ENCODE measurements at places on chromosomes 13 and 19.

- DNase-seq: no peak
These were observed 3.6 kb upstream of the CACNG8 start for GRCh38 chr19:53958823-53959757.

- DNase-seq: no peak
These were observed 209.4 kb downstream of the ITGBL1 start for GRCh38 chr13:101661839-101662238.

DNA sequence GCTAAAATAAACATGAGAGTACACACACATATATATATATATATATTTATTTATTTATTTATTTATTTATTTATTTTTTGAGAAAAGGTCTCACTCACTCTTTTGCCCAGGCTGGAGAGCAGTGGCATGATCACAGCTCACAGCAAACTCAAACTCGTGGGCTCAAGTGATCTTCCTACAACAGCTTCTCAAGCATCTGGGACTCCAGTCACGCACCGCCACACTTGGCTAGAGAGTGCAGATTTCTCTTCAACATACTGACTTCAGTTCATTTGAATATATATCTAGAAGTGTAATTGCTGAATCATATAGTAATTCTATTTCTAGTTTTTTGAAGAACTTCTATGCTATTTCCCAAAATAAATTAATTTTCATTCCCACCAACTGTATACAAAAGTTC lies 1711.8 kb downstream of the SLITRK5 start:
- DNase-seq: no peak

DNA sequence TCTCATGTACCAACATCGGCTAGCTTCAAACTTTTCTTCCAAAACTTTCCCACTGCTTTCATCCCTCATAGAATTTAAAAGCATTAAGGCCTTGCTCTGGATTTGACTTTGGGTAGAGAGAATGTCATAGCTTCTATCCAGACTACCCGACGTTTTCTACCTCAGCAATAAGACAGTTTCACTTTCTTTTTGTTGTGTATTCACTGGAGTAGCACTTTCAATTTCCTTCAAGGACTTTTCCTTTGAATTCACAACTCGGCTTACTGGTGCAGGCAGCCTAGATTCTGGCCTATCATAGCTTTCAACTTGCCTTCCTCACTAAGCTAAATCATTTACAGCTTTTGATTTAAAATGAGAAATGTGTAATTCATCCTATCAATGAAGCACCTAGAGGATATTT lies 420.4 kb upstream of the GPC6 start:
- DNase-seq: no peak

- DNase-seq: no peak
These were observed 12.9 kb downstream of the ZNF507 start for GRCh38 chr19:32358321-32358720.

DNA sequence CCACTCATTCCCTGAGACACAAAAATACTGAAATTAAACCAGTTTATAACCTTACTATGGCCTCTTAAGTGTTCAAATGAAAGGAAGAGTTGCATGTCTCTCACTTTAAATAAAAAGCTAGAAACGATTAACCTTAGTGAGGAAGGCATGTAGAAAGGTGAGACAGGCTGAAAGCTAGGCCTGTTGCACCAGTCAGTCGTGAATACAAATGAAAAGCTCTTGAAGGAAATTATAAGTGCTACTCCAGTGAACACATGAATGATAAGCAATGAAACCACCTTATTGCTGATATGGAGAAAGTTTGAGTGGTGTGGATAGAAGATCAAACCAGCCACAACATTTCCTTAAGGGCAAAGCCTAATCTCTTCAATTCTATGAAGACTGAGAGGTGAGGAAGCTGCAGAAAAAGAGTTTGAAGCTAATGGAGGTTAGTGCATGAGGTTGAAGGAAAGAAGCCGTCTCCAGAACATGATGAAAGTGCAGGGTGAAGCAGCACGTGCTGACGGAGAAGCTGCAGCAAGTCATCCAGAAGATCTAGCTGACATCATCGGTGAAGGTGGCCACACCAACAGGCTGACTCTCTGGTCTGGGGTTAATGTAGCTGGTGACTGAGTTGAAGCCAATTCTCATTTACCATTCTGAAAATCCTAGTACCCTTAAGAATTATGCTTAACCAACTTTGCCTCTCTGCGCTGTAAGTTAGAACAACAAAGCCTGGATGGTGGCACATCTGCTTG lies 94.5 kb upstream of the TEX29 start:
- no peak for DNase-seq

DNA sequence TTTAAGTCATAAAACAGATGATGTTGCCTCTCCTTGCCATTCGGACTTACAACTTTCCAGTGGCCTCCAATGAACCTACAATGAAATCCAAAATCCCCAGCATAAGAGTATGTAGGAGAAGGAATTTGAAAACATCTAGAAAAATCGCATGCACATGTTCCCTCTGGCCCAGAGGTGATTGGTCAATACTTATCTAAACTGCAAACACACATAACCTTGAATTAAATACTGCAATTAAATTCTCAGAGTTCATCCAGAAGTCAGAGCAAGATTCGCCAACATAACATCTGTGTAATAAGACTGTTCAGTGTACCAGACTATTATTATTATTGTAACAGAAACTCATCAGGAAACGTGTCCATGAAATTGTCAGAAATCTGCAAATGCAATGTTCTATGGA lies 82.2 kb upstream of the USP29 start:
- no peak for DNase-seq

DNA sequence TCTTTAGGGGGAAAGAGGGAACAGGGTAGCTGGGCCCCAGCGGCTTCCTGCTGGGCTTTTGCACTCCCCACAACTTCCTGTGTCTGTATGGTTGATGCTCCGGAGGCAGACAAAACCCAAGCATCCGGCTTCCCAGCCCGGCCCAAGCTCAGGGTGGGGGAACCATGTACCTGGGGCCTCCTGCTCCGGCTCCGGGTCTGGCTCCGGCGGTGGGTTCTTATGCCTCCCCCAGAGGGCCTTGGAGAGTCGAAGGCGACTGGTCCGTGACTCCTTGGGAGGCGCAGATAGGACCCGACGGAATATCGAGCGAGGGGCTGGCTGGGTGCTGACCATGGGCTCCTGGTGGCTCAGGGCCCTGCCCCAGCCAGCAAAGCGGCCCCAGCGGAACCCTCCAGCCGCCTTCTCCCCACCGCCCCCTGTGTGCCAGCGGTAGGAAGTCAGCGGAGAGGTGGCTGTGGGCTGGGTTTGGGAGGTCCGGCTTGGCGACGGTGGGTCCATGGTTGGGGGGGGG lies 428 bp downstream of the RASAL3 start:
- DNase-seq: peak; percentile 80

- no peak for DNase-seq
These were observed 1.1 kb downstream of the CCDC97 start for GRCh38 chr19:41311072-41311471.

DNA sequence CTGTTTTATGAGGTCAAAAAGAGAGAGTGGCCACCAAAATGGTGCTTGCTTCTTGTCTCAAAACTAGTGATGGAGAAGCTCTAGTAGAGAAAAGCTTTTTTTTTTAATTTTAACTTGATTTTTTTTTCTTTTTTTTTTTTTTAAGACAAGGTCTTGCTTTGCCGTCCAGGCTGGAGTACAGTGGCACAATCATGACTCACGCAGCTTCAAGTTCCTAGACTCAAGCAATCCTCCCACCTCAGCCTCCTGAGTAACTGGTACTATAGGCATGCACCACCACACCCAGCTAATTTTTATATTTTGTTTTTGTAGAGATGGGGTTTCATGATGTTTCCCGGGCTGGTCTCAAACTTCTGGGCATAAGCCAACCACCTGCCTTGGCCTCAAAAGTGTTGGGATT lies 279.0 kb downstream of the TBC1D4 start:
- DNase-seq: no peak

Data from stimulated activated CD4-positive, alpha-beta T cell treated with anti-CD3 and anti-CD28 coated beads, Interleukin-1b, Interleukin-23, amount 100 ng/mL, for 48 hours (primary cell).